ENCODE measurements at places on chromosomes 1 and 21.

DNA sequence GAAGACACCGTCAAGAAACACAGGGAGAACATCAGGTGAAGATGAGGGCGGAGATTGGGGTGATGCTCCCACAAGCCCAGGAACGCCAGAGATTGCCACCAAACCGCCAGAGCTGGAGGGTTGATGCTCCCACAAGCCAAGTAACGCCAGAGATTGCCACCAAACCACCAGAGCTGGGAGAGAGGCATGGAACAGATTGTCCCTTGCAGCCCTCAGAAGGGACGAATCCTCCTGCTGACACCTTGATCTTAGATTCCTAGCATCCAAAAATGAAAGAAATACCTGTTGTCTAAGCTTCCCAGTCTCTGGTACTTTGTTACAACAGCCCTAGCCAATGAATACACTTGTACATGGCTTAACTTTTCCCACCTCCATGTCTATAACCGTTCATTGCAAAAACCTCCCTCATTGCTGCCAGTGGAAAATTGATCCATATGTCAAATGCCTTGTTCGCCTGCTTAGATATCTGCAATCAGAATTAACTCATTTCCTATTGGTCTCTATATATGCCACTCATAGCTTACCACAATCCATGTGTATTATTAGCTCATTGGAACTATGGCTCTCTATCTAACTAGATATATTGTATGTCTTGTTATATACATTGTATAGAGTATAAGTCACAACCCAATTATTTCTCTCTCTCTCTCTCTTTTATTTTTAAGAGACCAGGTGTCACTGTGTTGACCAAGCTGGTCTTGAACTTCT lies 127.4 kb downstream of the ADSS2 start:
- no peaks in the 10 kb centered on the region for H3K36me3 ChIP-seq
- DNase-seq = no peak
- H3K4me1 ChIP-seq = peaks cover 43% of the 10 kb centered on the region
- H3K4me3 ChIP-seq = peak overlapping the region; percentile 8

- peaks cover 9% of the 10 kb centered on the region for H3K4me1 ChIP-seq
- no peak for DNase-seq
- H3K36me3 ChIP-seq = no peaks in the 10 kb centered on the region
- H3K27me3 ChIP-seq = no peaks in the 10 kb centered on the region
- no peak overlapping the region for H3K27ac ChIP-seq
- no peak overlapping the region for H3K4me3 ChIP-seq
Observed at GRCh38 chr1:30045304-30046090, 677.9 kb downstream of the MATN1 start.

DNA sequence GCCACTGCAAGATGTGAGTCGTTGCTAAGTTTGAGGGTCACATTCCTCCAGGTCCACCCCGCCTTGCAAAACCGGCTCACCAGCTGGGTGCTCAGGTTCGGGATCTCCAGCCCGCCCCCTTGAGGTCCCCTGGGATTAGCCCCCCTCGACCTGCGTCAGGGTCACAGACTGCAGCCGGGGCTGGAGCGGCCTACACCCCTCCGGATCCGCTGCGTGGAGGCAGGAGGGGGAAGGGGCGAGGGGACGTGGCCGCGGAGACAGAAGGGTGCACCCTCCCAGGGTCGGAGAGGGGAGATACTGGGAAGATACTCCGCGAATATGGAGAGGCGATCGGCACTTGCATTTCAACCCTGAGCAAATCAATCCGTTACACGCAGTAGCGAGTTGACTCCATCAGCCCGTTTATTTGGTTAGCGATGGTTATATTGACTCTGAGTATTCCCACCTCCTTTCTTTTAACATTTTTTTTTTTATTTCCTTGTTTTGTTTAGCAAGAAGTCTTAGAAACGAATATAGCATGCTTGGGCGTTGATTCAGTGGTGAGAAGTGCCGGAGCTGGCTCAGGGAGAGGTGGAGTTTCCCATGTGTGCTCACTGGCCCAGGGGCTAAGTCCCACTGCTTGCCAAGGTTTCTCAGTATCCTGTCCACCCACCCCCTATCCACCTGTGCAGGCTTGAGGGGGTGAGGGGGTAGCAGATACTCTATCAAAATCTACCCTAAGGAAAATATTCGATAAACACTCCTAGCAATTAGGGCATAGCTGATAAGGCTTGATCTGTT lies 997 bp downstream of the IFNAR2 start:
- DNase-seq = peak; percentile 65
- H3K27ac ChIP-seq = peak overlapping the region; percentile 81
- peak overlapping the region; percentile 87 for H3K4me3 ChIP-seq
- H3K4me1 ChIP-seq = peaks cover 47% of the 10 kb centered on the region
- H3K36me3 ChIP-seq = no peaks in the 10 kb centered on the region

DNA sequence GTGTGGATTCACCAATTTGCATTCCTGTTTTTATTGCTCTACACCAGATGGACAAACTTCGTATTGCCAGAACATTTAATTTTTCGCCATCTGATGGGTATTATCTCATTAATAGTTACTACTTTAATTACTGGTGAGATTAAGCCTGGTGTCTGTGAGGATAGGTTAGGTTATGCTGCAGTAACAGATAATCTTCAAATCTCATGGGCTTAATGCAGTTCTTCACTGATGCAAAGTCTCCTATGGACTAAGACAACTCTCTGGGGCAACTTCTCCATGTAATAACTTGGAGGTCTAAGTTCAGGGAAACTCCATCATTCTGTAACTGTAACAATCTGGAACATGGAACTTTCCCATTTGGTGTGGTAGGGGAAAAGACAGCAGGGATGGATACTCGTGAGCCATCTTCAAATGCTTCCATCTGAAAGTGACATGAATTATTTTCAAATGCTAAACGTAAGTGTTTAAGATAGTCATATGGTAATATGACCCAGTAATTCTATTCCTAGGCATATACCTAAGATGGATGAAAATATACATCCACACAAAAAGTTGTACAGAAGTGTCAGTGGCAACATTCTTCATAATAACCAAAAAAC lies 111.6 kb downstream of the LEPR start:
- H3K27ac ChIP-seq = no peak overlapping the region
- DNase-seq = no peak
- no peaks in the 10 kb centered on the region for H3K27me3 ChIP-seq
- no peaks in the 10 kb centered on the region for H3K4me1 ChIP-seq

- peaks cover 8% of the 10 kb centered on the region for H3K36me3 ChIP-seq
- H3K4me1 ChIP-seq = peaks cover 58% of the 10 kb centered on the region
- peak overlapping the region; percentile 36 for H3K27ac ChIP-seq
- DNase-seq = peak; percentile 73
- no peaks in the 10 kb centered on the region for H3K27me3 ChIP-seq
- peak overlapping the region; percentile 61 for H3K4me3 ChIP-seq
Observed at GRCh38 chr1:111476761-111477309, 3.1 kb downstream of the C1orf162 start.

DNA sequence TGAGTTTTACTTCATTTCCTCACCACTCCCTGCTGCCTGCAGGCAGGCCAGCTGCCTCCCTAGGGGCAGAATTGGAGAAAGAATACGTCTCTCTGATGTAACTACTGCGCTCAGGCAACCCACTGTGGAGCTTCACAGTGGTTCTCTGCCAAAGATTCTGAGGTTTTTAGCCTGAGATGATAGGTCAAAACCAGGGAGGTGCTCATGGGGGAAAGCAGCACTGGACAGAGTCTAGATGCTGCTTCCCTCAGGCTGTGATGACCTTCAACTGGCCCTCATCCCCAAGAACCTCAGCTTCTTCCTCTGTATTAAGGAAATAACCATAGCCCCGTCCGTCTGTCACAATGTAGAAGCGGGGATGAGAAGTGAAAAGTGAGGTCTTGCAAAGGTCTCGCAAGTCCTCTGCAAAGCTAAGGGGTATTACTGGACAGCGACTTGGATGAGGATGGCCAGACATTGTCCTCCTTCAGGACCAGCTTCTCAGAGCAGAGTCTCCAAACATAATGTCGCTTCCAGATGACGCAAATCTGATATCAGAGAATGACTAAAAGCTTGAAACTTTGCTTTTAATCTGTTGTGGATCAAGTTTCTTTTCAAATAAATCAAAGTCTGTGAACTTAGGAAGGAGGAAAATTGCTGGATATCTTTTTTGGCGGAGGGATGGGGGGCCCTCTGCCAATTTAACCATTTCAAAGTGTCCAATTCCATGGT lies 65.9 kb upstream of the ATP5PO start:
- no peaks in the 10 kb centered on the region for H3K27me3 ChIP-seq
- no peaks in the 10 kb centered on the region for H3K36me3 ChIP-seq
- H3K4me3 ChIP-seq = no peak overlapping the region
- H3K4me1 ChIP-seq = peaks cover 15% of the 10 kb centered on the region
- no peak for DNase-seq

GRCh38 chr1:46522184-46522968 lies 29.1 kb downstream of the KNCN start:
- no peaks in the 10 kb centered on the region for H3K36me3 ChIP-seq
- H3K27ac ChIP-seq = peak overlapping the region; percentile 84
- DNase-seq = no peak
- H3K27me3 ChIP-seq = no peaks in the 10 kb centered on the region
- H3K4me3 ChIP-seq = no peak overlapping the region

DNA sequence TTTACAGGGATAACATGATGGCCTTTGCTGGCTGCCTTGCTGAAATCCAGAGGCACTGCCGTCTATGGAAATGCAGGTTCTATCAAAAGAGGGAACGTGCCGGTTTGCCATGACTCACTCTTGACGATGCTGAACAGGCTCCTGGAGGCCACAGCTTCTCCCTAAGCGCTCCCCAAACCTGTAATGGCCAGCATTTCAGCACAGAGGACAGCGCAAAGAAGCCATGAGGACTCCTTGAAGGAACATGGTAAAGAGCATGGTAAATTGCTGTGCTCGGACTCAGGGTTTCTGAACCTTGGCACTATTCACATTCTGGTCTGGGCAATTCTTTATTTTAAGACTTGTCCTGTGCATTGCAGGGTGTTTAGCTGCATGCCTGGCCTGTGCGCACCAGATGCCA lies 217.5 kb downstream of the CAMTA1 start:
- no peak overlapping the region for H3K4me3 ChIP-seq
- DNase-seq = no peak
- no peaks in the 10 kb centered on the region for H3K4me1 ChIP-seq
- H3K27me3 ChIP-seq = no peaks in the 10 kb centered on the region
- H3K36me3 ChIP-seq = no peaks in the 10 kb centered on the region

- no peak overlapping the region for H3K27ac ChIP-seq
- H3K36me3 ChIP-seq = no peaks in the 10 kb centered on the region
- DNase-seq = no peak
- H3K4me3 ChIP-seq = no peak overlapping the region
- H3K4me1 ChIP-seq = no peaks in the 10 kb centered on the region
- H3K27me3 ChIP-seq = no peaks in the 10 kb centered on the region
Observed at GRCh38 chr1:202233804-202234203, 40.2 kb downstream of the LGR6 start.

DNA sequence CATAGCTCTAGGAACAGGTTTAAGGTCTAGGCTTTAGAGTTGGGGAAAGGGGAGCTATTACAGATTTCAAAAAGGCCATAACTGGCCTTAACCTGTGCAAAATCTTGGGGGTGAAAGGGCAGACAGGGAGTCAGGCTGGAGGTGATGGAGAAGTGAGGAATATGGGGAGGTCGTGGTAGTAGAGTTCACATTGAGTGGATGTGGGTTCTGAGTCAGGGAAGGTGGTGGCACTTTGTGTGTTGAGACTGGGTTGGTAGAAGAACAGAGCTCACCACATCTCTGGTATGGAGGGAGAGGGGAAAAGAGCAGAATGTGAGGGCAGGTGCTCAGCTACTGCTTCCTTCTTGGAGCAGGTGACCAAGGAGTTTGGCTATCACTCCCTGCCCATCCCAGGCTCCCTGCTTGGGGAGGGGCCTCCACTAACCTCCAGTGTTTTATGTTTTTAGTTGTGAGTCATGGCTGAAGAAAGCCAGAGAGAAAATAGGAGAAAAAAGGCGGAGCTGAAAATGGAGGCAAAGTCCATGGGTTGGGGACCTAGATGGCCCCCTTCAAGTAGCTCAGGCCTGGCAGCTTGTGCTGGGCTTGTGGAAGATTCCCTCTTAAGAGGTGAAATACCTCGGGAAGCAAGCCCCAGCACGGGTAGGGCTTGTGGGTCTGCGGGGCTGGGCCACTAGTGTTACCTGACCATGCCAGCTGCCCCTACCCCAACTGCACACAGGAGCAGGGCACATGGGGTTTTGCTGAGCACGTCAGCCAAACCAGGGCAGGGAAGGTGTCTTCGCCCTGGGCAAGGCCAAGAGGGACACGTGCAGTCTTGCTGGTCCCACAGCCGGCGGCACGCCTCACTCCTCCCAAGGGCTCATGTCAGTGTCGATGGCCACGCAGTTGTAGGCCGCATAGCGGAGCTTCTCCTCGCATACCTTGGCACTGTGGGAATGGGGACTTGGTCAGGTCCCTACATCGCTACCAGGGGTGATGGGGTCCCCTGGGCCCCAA lies 8.2 kb downstream of the HECTD3 start:
- H3K4me1 ChIP-seq = no peaks in the 10 kb centered on the region
- no peak overlapping the region for H3K4me3 ChIP-seq
- H3K27ac ChIP-seq = no peak overlapping the region
- peaks cover 45% of the 10 kb centered on the region for H3K36me3 ChIP-seq
- no peak for DNase-seq

- no peak for DNase-seq
- no peak overlapping the region for H3K27ac ChIP-seq
- no peaks in the 10 kb centered on the region for H3K27me3 ChIP-seq
- no peak overlapping the region for H3K4me3 ChIP-seq
- H3K4me1 ChIP-seq = no peaks in the 10 kb centered on the region
Observed at GRCh38 chr1:192700834-192701271, 64.9 kb downstream of the RGS13 start.

- no peak for DNase-seq
- H3K27me3 ChIP-seq = no peaks in the 10 kb centered on the region
- no peaks in the 10 kb centered on the region for H3K4me1 ChIP-seq
- H3K36me3 ChIP-seq = no peaks in the 10 kb centered on the region
- no peak overlapping the region for H3K4me3 ChIP-seq
Observed at GRCh38 chr1:182280504-182280900, 111.1 kb downstream of the GLUL start.

- no peaks in the 10 kb centered on the region for H3K27me3 ChIP-seq
- H3K36me3 ChIP-seq = no peaks in the 10 kb centered on the region
- no peak overlapping the region for H3K27ac ChIP-seq
- H3K4me1 ChIP-seq = peaks cover 66% of the 10 kb centered on the region
- H3K4me3 ChIP-seq = no peak overlapping the region
- no peak for DNase-seq
Observed at GRCh38 chr1:205291596-205291995, 29.9 kb downstream of the NUAK2 start.

Measured in CD8-positive, alpha-beta memory T cell (primary cell).